ENCODE measurements at places on chromosomes 7 and 10.

- DNase-seq = no peak
Measured at GRCh38 chr10:109275960-109276359, 647.4 kb downstream of the XPNPEP1 start.

DNA sequence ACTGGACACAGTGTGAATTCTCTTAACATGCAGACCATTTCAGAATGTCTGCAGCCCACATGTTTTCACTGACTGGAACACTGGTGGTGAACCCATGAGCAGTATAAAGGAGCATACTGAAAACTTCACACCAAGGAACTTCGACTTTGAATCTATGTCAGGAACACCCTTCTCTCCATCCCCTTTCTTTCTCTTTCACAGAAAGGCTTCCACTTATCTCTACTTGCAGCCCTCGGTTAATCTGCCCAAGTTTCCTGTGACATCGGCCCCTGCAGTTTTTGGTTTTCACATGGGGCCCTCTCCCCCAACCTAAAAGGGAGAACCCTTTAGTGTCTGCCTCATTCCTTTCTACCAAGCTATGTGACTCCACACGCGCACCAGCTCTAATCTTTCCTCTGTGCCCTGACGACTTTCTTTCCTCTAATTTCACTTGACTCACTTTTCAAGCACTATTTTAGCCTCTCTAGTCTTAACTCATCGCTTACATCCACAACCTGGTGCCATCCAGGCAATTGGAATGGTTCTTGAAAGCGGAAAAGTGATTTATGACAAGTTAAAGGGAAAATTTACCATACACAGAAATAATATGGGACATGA is 70.1 kb downstream of the RELN start:
- no peak for DNase-seq

DNA sequence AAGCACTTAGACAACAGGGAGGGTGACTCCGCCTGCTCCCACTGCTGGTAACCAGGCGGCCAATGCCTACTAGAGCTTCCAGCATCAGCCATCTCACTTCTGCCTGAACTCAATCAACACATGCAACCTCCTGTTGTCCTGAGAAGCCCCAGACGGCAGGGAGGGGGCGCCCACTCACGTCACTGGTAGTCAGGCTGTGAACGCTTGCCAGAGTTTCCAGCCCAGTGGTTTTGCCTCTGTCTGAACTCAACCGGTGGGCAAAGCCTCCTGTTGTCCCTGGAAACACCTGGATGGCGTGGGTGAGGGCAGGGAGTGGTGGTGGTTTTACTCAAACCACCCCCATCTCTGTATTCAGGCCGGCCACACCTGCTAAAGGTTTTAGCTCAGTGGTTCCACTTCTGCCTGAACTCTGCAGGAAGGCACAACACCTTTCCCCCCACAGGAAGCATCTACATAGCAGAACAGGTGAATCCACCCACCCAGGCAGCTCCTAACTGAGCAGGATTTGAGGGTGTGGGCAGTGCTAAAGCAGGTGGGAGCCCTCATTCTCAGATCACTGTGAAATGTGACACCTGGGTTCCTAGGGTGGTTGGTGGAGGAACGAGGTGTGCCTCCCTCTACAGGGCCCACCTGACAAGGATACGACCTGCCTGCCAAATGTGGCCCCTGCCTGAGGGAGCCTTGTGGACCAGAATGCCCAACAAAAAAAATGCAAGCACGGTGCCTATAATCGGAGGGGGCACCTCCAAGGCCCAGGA is 563.0 kb upstream of the SEMA3D start:
- no peak for DNase-seq

DNA sequence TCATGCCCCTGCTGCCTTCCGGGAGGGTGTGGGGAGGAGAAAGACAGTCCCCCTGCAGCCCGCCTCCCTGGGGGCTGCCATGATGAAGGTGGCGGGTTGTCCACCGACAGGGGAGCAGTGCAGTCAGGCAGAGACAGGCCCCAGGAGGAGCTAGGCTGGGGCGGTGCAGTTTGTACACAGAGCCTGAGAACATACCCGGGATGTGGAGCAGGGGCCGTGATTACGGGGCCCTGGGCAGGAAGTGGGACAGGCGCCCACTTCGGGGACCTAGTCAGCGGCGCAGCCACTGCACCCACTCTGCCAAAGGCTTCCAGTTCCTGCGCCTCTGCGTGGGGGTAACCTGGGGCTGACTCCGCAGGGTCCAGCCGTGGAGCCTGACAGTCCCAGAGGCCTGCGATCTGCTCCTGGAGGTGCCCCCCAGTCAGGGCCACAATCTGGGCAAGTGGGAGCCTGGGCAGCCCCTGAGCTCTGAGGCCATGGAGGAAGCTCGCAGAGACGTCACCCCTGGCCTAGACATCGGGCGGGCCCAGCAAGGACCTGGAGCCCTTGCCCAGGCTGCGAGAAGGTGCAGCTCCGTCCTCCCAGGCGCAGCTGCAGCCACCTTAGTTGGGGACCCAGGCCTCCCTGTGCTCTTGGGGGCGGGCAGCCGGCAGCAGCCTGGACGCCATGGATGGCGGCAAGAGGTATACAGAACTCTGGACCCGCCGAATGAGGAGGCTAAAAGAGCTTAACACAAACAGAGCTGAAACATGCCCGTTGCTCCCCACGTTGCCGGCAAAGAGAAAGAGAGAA is 1356.8 kb downstream of the XPNPEP1 start:
- no peak for DNase-seq

DNA sequence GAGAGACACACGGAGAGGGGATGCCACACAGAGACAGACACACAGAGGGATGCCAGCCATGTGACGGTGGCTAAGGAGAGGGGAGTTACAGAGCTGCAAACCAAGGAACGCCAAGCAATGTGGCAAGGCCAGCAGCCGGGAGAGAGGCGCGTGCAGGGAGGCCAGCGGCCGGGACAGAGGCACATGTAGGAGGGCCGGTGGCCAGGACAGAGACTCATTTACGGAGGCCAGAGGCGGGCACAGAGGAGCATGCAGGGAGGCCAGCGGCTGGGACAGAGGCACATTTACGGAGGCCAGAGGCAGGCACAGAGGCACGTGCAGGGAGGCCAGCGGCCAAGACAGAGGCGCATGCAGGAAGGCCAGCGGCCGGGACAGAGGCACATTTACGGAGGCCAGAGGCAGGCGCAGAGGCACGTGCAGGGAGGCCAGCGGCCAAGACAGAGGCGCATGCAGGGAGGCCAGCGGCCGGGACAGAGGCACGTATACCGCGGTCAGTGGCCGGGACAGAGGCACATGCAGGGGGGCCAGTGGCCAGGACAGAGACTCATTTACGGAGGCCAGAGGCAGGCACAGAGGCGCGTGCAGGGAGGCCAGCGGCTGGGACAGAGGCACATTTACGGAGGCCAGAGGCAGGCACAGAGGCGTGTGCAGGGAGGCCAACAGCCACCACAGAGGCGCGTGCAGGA is 40.4 kb downstream of the INSIG1 start:
- no peak for DNase-seq

DNA sequence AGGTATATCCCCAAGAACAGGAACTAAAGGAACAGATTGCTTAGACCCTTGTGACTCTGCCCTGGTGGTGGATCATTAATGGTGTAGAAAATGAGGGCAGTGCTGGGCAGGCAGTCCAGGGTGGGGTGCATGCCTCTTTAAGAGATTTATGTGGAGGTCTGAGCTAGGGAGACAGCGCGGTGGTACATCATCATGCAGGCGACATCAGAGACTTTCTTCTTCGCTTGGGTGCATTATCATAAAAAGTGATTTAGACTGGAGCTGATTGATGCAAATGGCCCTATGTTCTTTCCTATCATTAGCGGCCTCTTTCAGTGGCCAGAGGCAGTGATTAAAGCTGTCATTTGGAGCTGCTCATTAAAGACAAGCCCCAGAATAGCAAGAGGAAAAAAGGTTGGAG is 519.1 kb upstream of the GALNT17 start:
- DNase-seq = no peak

- DNase-seq = peak; percentile 27
Measured at GRCh38 chr10:50512743-50513416, 110.9 kb downstream of the SGMS1 start.

GRCh38 chr7:81487516-81487915 is 282.3 kb downstream of the HGF start:
- no peak for DNase-seq

DNA sequence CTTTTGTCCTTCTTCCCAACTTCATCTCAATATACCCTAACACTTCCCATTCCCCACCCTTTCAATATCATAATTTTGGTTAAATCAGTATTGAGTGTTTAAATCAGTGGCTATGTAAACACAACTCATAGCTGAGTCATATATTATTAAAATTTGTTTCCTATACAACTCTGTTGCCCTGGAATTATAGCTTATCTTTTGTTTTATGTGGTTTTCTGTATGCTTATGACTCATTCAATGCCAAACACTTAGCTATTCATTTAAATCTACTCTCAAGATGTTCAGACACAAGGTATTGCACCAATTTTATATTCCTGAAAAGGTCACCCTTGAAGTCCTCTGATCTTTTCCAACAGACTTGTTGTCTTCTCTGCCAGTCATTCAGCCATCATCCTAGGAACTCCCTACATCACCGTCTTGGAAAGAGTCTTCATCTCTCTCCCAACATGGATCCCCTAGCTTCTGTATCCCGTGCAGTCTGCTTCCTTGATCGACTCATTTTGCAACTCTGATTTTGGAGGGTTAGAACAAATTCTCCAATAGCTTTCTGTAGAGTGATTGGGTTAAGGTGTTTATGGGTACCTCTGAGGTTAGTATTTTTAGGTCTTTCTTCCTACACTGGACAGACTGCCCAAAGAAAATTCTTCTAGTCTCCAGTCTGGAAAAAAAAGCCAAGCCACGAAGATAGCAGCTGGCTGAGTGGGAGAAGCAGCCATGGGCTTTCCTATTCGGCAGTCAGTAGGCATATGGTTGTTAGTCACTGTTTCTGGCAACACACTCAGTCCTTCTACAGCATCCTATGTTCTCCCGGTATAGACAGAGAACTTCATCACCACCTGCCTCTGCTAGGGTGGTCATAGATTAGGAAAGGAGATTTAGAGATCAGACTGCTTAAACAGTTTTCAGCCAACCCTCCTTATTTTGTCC is 102.1 kb downstream of the CRPPA start:
- no peak for DNase-seq

DNA sequence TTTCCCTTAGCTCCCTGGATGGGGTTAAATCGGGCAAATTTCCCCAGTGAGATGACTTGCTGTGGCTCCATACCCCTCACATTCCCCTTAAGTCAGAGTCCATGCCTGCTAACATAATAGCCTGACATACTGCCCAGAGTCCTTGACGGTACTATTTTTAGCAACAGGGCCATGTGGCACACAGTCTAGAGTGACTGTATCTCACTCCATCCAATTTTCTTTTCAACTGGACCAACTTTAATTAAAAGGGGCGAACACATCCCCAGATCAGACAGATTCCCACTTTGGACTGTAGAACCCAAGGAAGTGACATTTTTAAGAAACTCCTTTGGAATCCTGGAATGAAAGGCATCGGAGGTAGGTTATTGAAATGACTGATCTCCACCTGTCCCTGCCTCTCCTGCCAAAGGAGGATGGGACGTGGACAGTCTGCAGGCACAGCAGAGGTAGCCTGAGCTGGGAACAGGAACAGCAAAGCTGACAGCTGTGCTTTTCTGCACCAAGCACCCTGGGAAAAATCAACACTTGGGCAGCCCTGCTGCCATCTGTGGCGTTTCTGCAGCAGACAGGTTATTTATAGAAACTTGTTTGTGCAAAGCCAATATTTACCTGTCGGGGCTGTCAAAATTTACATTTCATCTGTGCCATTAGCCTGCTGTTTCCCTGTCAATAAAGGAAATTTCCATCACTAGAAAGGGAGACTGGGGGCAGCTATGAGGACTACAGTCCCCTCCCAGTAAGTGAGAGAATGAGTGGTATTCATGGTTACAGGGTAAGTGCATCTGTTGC is 221.5 kb upstream of the AOAH start:
- no peak for DNase-seq

DNA sequence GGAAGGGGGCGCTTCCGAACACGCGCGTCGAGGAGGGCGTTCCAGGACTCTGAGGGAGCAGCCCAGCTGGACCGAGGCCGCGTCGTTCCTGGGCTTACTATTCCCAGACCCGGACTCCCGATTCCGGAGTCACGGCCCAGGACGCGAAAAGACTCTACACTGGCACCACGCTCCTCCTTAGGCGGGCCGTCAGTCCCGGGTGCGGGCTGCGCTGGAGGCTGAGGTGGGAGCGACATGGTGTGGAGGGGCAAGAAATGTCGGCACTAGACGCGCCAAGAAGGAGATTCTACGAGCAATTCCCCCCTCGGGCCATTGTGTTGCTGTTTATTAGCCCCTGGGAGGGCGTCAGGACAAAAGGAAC is 584 bp upstream of the RUNDC3B start:
- DNase-seq = no peak

GRCh38 chr7:739455-739982 is 12.4 kb upstream of the PRKAR1B start:
- no peak for DNase-seq

DNA sequence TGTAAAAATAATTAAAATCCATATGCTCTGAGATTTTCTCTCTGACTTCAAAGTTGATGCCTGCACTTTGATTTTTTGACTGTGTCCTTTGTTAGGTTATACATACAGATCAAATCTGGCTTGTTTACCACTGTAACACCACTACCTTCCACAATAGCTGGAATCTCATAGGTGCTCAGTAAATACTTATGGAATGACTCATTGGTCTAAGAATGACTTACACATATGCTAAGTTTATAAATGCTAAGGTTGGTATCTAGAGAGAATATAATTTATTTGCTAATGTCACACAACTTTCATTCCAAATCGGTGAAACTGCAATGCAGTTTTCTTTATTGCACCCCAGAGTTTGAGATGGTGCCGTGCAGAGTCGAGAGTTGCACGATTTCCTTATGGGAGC is 578.5 kb downstream of the SH2D4B start:
- no peak for DNase-seq

DNA sequence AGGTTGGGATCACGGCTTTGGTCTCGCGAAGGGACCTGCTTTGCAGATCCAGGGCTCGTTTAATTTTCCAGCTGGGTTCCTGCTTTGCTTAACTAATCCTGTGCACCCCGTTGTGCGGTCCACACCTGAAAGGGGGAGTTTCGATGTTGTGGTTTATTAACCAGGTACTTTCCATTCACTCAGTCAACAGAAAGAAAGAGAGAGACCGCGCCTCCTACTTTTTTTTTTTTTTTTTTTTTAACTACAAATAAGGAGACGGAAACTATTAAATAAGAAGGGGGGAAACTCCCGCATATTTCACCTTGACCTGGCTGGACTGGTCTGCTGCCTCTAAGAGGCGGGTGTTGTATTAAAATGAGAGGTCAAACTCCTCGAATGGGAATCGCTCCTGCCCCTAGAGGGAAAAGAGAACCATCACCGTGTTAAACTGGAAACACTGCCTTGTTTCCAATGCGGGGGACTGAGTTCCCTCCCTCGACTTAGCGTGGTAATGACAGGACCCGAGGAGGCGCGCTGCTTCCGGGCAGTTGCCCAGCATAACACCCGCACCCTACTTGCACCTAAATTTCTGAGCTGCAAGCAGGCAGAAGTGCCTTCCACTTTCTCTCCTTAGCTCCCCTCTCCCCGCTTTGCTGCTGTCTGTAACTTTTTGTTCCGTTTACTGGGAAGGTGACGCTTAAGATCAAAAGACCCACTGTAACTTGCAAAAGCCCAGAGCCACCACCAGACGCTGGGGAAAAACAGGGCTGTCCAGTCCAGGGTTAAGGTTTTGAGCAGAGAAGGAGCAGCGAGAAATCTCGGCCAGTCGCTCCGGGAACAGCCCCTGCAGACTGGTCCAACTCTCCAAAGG is 1.1 kb upstream of the ITGB8 start:
- no peak for DNase-seq
